Ovary (tissue), 10 donors: ENCODE measurements at places on chromosomes 5 and 9. TPM values are rescaled to one million over a fixed set of nuclear protein-coding genes. Genes with fewer than 3 reads are reported as not detected.
A peak's percentile ranks its signal among the peaks of the same experiment; 100 is the strongest.

The TMEM252 gene
- polyA plus RNA-seq = not detected

The PCDHA4 gene
- polyA plus RNA-seq = 0.42 TPM

- no peak for DNase-seq
Measured at GRCh38 chr5:138697720-138698360, 55.4 kb upstream of the CTNNA1 start.

- DNase-seq = no peak
Measured at GRCh38 chr5:1032011-1032410, 23.4 kb downstream of the NKD2 start.

GRCh38 chr9:130414910-130415746, 29.6 kb upstream of the ASS1 start:
- DNase-seq = no peak

- no peak for DNase-seq
Measured at GRCh38 chr5:168422431-168422830, 63.8 kb upstream of the RARS1 start.

- DNase-seq = no peak
Measured at GRCh38 chr9:85024374-85024773, 354.8 kb downstream of the NTRK2 start.

DNA sequence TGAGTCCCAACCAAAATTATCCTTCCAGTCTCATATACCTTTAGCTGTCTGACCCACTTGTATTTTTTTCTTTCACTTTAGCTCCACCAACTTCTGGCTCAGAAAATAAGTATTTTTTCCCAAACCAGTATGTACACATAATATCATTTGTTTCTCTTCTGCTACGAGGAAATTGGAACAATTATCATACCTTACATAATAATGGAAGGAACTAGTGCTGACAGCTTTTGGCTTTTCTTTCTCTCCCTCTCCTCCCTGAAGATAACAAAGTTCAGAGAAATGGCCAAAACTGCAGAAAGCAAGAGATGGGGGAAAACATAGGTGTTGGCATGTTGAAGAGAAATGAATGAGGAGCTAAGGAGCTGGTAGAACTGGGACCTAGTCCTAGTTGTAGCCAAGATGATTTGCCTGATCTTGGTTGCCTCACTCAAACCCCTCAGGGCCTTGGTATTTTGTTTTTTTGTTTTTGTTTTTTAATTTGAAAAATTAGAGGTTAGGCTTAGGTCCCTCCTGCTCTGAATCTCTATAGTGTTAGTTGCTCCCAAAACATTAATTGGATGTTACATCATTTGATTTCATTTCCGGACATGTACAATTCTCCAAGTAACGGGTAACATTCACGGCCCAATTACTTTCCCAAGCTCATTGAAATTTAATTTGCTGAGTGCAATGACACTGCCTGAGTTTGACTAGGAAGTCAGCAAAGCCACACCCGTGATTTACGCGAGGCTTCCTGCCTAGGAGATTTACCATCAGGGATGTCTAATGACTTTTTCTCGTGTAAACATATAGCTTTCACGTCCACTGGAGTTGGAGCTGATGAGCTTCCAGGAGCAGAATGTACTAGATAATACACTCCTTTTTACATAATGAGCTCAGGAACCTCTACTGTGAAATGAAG, 291.6 kb downstream of the TLE1 start:
- DNase-seq = no peak

GRCh38 chr5:9786380-9787360, 156.5 kb upstream of the TAS2R1 start:
- DNase-seq = no peak

DNA sequence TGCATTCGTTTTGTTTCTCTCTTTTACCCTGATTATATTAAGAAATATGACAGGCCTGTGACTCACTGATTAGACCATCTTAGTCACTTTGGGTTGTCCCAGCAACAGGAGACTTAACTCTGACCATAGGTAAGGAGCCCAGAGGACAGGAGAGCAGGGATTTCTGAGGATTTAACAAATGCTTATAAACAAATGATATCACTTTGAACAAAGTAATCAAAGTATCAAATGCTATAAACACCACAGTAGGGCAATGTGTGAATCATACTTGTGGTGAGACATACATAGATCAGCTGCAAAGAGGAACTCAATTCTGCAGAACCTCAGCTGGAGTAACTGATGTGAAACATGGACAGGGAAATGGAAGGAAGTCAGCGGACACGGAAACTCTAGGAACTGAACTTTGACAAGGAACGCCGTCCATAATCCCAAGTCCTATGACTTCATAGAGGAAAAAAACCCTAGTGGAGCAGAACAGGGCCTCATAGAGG, 190.6 kb upstream of the MSX2 start:
- no peak for DNase-seq

DNA sequence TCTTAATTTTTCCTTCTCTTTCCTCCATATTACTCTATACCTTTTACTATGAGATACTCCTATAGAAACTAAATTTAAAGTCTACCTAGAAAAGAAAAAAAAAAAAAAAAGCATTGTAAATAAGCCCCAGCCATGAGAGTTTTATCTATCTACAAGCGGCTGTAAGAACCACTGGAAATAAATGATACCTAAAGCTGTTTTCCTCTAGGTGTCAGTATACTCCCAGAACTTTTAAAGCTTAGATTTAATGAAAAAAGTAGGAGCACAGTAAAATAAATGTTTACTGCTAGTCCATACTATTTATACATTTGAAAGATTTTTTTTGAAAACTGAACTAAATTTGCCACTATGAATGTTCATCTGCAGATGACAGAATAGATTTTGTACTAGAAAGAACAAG, 26.2 kb downstream of the TYRP1 start:
- DNase-seq = no peak

DNA sequence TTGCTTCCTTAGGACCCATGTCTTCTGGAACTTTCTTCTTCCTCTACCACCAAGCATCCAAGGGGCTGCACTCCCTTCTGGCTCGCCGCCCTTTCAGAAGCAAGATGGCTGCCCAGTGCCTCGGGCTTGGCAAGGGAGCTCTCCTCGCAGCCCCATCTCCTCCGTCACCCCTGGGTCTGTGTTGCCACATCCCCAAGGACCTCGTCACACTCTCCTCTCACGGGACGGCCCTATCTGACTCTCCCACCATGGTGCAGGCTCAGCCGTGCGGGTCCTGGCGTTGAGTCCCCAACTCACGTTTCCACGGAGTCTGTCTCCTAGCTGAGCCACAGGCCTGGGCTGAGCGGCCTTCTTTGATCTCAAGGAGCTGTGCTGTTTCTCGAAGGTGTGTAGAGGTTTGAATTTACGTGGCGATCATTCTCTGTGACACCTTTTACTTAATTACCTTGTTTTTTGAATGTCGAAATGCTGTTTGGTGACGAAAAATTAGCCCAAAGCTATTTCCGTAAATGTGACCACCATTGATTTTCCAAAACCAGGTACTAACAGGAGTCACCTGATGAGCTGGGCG, 15.0 kb upstream of the SCGB3A1 start:
- DNase-seq = no peak

GRCh38 chr9:85186218-85186585, 516.7 kb downstream of the NTRK2 start:
- no peak for DNase-seq

DNA sequence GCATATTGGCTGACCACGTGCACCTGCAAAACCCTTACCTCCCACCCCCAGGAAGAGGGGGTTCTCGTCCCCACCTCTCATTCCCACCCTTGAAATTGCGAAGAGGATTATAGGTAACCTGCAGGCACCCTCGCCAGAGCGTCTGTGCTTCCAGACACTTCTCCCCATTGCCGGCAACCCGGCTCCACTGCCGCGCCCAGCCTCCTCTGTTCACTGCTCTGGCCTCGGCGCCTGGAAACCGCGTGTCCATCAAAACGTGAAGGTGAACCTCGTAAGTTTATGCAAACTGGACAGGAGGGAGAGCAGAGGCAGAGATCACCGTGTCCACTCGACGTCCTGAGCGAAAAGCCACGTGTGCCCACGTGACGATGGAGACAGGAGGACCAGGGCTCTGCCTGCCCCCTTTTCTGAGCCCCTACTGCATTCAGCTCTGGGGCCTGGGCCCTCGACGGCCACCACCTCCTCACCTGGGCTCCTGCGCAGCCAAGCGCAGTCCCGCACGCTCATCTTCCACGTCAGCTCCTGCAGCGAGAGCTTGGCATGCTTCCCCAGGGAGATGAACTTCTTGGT, 1.9 kb downstream of the TERT start:
- no peak for DNase-seq

DNA sequence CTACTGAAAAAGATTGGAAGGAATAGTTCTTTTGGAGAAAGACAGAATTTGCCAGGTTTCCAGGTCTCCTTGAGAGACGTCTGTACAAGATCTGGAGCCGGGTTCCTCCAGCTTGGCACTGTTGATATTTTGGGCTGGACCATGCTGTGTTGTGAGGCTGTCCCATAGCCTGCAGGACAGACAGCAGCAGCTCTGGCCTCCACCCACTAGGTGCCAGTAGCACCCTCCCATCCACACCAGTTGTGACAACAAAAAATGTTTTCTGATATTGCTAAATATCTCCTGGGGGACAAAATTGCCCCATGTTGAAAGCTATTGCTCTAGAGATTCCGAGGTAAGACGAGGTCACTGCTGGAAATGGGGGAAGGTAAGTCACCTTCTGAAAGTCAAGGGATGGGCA, 287.7 kb upstream of the DAP start:
- DNase-seq = no peak

- DNase-seq = no peak
Measured at GRCh38 chr5:17444496-17444895, 53.5 kb upstream of the TAF11L2 start.

DNA sequence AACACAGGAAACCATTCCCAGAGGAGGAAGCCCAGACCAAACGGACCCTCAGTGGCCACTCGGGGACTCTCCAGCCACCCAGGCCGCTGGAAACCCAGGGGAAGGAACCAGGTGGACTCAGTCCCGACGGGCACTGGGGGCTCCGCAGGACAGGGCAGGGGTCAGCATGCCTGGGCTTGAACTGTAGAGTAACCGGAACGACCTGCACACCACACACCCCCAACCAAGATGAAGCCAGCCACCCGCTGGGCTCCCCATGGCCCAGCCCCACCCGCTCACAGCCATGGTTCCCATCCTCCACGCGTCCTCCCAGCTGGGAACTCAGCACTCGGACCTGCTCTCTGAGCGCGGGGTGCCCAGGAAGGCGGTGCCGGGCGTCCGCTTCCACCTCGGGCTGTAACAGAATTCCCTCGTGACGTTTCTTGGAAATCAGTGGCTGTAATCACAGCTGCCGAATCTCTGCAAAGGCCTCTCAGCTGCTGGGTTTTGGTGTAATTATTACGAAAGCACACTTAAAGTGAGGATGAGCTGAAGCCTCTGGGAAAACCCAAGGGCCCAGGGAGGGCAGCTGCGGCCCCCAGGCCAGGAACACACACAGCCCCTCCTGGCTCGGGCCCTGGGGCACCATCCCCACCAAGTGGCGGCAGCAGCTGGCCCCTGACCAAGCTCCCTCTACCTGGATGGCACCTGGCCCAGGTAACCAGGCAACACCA, 13.8 kb downstream of the NACC2 start:
- no peak for DNase-seq

- peak; percentile 60 for DNase-seq
Measured at GRCh38 chr9:129237164-129237611, 59.1 kb upstream of the IER5L start.

DNA sequence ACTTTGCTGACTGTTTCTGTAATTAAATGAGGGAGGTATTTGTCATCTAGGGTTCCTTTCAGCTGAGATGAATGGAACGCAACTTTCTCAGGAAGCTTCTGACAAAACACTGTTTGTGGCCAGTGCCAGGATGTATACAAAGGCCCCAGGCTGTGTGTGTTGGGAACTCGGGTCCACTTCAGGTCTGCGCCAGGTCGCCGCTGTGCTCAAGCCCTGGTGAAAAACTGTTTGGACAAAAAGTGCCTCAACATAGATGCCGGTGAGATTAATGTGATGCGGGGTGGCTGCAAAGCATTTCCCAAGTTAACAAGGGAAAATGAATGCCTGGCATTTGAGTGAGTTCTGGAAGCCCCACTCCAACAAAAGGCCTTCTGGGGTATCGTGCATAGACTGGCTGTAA, 156.4 kb downstream of the GABBR2 start:
- DNase-seq = no peak

- DNase-seq = no peak
Measured at GRCh38 chr5:163104464-163104863, 332.9 kb upstream of the CCNG1 start.

DNA sequence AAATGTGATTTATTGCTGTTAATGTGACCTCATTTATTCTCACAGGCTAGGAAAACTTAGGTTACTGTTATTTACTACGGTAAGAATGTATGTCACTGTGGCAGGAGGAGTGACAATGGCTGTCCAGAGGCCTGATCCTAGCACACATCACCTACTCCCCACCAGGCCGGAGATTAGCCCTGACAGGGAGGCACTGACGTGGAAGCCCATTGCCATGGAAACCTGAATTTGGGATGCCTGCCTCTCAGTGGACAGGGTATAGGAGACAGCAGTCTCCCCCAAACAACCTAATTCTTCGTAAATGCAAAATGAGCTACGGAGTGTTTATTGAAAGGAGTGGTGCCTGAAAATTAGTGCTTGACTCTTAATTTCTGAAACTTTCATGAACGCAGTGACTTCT, 87.6 kb upstream of the SMARCA2 start:
- no peak for DNase-seq

- DNase-seq = no peak
Measured at GRCh38 chr5:90495146-90495545, 20.5 kb downstream of the POLR3G start.

DNA sequence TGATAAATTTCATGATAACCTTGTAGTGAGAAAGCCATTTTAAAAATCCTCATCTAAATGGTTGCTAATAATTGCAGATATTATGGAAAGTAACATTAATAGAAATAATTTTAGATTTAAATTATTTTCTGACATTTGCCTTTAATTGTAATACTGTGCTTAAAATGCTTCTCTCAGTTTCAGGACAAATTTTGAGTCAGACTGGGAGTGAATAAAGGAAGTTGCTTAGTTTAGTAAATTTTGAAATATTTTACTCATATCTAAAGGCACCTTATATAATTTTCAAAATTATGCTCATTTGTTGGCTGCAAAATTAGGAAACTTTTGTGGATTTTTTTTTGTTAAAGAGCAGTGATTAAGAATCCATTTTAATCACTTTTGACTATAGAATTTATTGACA, 93.8 kb downstream of the CSNK1G3 start:
- no peak for DNase-seq

- DNase-seq = no peak
Measured at GRCh38 chr5:171447226-171447625, 27.8 kb downstream of the FGF18 start.
